ENCODE measurements at places on chromosomes 4 and X.

DNA sequence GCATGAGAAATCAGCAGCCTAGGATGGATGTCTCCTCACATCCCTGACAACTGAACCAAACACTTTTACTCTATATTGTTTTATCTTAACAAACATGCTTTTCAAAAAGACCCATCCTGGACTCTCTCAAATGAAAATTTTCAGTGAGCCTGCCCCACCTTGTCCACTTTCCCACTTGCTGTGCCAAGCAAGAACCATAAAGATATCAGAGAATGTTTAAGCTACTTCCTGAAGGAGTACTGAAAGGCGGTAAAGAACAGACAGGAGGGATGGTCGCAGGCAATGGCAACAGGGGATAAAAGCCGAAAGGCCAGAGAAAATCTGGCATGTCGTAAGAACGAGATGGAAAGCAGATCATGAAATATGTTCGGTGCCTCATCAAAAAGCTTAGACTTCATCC is 10.5 kb downstream of the APBB2 start:
- DNase-seq = no peak

- DNase-seq = no peak
These were observed 191.1 kb upstream of the FAT4 start for GRCh38 chr4:125123570-125124109.

- no peak for DNase-seq
These were observed 177.3 kb upstream of the DKK2 start for GRCh38 chr4:107213410-107213809.

GRCh38 chrX:42678133-42678532 is 99.8 kb downstream of the PPP1R2C start:
- DNase-seq = no peak

GRCh38 chr4:74671080-74671698 is 123.1 kb downstream of the BTC start:
- DNase-seq = no peak

GRCh38 chr4:2272828-2273120 is 10.9 kb upstream of the MXD4 start:
- no peak for DNase-seq

DNA sequence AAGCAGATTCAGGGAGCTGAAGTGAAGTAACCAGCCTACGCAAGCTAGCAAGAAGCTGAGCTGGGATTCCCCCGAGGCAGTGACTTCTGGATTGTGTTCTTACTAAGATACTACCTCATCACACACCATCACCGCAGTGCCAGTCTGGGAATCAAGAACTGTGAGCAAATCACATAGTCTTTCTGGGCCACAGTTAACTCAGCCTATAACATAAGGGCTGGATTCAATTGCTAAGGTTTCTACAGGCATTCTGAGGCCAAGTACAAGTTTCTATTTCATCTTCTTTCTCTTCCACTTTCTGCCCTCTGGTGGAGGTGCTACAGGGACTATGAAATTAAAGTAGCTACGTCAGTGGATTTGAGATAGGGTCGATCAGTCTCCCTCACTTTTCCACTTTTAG is 1.4 kb upstream of the CORIN start:
- no peak for DNase-seq

DNA sequence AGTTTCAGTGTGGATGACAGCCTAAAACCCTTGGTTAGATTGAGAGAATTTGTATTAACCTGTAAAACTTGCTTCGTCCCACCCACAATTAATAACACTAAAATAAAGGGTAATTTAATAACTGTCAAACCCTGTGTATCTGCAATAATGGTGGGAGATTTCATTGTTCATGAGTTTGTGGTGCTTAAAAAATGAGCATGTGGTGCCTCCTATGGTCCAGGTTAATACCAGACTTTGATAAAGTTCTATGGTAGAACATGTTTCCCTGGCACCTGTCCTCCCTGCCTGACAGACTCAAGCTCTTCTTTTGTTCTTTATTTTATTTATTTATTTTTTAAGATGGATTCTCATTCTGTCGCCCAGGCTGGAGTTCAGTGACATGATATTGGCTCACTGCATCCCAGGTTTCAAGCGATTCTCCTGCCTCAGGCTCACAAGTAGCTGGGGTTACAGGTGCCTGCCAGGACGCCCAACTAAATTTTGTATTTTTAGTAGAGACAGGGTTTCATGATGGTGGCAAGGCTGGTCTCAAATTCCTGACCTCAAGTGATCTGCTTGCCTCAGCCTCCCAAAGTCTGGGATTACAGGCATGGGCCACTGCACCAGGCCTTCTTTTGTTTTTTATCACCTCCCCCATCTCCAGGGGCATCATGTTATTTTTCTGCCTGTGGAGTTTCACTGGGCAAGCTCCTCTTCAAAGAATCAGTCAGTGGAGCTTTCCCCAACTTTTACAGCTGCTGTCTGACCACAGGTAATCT is 289.2 kb downstream of the NR3C2 start:
- DNase-seq = no peak

Measured in activated CD8-positive, alpha-beta memory T cell treated with anti-CD3 and anti-CD28 coated beads for 1 hour (primary cell).